ENCODE measurements at places on chromosomes 2 and 18.
A peak's percentile ranks its signal among the peaks of the same experiment; 100 is the strongest.

GRCh38 chr2:29218071-29218470 lies 102.9 kb downstream of the CLIP4 start:
- DNase-seq = peak; percentile 15

DNA sequence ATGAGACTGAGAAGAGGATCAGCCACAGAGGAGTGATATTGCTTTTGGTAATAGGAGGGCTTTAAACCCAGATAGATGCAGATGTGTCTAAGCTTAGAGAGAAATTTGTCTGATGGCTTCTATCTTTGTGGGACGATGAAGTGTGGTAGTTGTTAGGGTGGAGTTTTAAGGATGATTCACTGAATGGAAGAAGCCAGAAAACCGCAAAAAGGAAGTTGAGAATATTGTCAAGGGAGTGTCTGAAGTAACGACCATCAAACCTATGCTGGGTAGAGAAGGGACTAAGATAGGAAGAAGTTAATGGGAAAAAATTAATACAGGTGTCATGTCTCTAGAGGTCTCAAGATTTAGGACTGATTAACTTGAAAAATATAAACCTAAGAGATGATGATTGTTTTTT lies 195.6 kb upstream of the MC4R start:
- DNase-seq = no peak

DNA sequence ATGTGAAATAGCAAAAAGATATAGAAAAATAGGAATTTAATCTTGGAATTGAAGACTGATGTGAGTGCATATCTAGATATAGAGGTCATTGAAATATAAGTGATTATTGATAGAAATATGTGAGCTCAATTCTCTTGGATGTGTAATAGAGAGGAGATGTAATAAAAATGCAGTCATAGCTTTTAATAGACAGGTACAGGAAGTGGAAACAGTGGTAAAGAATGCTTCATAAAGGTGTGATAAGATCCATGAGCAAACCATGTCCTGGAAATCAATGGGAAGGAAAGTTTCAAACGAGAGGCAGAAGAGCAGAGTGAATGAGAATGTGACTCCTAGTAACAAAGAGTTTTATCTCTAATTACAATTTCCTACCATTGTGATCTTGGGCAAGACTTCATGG lies 634.7 kb upstream of the ZNF804A start:
- DNase-seq = no peak

- no peak for DNase-seq
Measured at GRCh38 chr2:235348329-235348728, 145.5 kb upstream of the AGAP1 start.

DNA sequence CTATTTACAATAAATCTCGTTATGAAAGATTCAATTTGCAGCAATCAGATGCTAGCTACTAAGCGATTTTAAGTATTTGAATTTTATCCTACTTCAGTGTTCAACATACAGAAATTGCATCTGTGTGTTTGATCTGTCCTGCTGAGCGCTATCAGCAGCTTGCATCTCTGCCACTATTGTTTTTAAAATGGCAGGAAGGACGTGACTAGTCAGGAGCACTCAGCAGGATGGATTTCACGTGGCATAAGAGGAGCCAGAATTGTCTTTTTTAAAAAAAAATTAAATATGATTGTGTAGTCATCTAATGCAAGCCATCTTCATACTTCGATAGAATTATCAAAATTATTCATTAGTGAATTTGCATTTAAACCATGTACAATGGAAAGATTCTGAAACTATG lies 2.8 kb upstream of the KLHL14 start:
- DNase-seq = no peak
